ENCODE measurements at places on chromosomes 4 and X.

GRCh38 chr4:99815597-99816011 lies 1.0 kb upstream of the DAPP1 start:
- no peak for DNase-seq

- peak; percentile 51 for DNase-seq
These were observed at the start of gene RPS6KA6 for GRCh38 chrX:84187533-84188319. TSS of gene RPS6KA6 (minus strand) at chrX:84188199. CDS start at chrX:84187899, 300 bp downstream.

- DNase-seq, result no peak
These were observed 4.6 kb downstream of the RAB33B start for GRCh38 chr4:139458543-139458942.

DNA sequence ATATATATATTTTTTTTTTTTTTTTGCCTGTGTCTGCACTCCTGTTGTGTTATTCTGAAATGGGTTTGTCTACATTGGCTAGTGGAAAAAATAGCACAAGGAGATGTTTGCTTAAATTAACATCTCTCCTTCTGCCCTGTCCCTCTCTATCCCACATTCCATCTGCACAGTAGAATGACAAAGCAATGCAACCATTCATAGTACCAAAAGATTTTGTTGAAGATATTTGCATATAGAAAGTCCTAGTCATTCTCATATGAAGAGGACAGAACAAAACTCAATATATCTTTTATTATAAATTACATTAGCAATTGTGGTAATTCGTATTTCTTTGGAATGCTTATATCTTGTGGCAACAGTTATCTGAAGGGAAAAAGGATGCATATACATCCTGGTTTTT lies 88.3 kb upstream of the AGA start:
- no peak for DNase-seq

- DNase-seq, result no peak
These were observed 80.0 kb downstream of the FHIP1A start for GRCh38 chr4:151488968-151489367.

GRCh38 chr4:39104255-39104654 lies 42.2 kb downstream of the KLHL5 start:
- no peak for DNase-seq

DNA sequence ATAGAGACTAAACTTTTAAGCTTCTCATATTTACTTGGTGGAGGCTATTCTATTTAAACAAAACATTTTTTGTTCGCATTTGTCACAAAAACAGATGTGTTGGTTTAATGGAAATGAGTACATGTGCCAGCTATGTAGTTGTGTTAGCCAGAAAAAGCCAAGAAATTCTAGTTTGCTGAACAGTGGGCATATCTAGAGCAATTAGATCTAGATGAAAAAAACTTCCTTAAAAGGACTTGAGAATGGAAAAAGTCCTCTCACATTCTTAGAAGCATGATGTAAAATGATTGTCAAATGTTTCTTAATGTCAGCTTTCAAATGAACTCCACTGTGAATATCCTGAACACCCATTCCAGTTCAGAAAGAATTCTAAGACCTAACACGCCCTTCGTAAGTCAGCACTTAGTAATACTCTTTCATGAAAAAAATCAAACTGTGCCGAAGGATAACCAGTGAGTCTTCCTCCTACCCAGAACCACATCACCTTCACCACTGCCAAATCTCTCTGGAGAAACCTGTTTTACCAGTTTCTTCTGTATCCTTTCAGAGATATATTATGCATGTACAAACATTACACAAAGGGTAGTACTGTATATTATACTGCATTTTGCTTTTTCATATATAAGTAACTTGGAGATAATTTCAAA lies 28.2 kb downstream of the PHKA1 start:
- no peak for DNase-seq

DNA sequence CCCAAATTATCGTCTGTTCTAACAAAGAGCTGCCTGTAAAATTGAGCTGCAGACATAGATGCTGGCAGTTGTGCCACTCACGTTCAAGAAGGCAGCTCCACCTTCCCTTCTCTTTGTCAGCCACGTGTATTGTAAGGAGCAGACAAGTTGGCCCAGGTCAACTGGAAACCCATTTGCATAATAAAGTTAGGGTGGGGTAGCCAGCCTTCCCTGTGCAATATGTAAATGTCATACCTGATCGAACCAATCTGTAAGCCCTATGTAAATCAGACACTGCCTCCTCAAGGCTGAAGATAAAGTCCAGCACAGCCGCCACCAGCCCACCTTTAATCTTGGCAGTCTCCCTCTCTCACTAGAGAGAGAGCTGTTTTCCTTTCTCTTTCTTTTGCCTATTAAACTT lies 117.2 kb downstream of the TMEM144 start:
- no peak for DNase-seq
